ENCODE measurements at places on chromosomes 2 and 18. TPM values are rescaled to one million over a fixed set of nuclear protein-coding genes. Genes with fewer than 3 reads are reported as not detected.

SALL3 gene
- total RNA-seq, result 0.52 TPM

SERPINB13 gene
- total RNA-seq, result not detected

RFTN2 gene
- total RNA-seq, result 3.5 TPM

LOXHD1 gene
- total RNA-seq, result not detected

CTNNA2 gene
- total RNA-seq, result 0.07 TPM
